ENCODE measurements at places on chromosomes 2 and 18. TPM values are rescaled to one million over a fixed set of nuclear protein-coding genes. Genes with fewer than 3 reads are reported as not detected.
A peak's percentile ranks its signal among the peaks of the same experiment; 100 is the strongest.

DNA sequence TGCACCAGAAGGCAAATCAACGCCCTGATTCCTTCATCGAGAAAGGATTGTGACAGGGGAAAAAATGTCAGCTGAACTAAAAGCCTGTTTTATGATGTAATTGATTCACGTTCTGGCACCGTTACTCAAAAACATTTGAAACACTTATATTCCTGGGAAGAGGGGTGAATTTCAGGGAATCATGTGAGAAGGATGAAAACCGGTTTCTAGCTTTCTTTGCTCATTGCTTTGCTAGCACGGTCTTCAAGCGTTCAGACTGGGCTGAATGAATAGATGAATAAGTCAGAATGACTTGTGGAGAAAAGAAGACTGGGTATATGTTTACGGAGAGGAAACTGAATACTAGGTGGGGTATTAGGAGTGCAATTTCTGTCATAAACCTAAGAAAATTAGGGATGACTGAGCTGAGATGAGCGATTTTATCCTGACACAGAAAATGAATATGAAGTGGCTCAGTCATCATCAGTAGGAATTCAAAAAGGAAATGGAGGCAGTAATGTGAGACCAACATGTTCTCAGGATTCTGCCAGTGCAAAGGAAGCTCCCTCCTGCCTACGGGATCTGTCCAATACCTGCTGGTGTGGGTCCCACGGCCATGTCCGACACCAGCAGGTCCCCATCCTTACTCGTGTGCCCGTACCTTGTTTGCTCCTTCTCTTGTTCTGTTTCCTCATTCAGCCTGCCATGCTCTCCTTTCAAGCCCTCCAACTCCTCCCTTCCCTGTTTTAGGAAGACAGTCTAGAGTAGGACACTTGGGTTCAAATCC, 124.7 kb upstream of the ARL5A start:
- no peak for DNase-seq

GRCh38 chr2:12715258-12716031, 1.3 kb upstream of the TRIB2 start:
- DNase-seq = no peak

DNA sequence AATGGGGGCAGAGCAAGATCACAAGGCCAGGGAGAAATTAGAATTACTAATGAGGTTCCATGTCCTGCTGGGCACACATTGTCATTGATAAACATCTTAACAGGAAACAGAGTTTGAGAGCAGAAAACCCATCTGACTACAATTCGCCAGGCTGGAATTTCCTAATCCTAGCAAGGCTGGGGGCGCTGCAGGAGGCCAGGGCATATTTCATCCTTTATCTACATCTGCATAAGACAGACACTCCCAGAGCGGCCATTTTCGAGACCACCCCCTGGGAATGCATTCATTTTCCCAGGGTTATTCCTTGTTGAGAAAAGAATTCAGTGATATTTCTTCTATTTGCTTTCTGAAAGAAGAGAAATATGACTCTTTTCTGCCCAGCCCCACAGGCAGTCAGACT, 152.7 kb downstream of the SUCLG1 start:
- no peak for DNase-seq

DNA sequence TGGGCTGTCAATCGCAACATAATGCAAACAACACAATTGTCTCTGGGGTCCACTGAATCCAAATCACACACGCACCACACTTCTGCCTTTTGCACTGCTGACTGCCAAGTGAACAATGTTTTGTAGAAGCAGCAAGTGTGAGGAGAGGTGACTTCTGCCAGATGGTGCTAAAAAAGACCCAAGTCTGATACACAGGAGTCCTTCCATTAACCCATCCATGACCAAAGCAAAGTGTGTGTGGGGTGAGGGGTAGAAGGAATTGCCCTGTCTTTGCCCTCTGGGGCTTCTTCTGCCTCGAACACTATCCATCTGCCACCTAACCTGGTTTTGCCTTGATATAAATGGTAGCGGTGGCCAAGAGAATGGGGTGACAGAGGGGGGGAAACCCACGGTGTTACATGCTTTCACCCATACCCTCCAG, 50.0 kb downstream of the C2orf42 start:
- no peak for DNase-seq

DNA sequence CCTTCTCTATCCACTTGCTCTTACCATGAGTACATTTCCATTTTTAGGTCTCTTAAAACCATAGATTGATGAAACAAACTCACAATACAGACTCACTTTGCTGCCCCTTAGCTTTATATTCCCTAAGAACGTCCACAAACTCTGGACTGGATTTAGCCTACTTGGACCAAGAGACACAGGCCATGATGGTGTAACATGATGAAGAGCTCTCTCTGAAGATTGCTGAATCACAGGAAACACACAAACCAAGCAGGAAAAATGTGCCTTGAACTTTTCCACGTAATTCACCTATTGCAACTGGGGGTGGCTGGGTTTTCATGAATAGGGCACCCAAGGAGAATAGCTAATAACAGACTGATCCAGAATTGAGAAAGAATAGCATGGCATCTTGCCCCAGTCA, 201.7 kb upstream of the RBBP8 start:
- DNase-seq = no peak

- no peak for DNase-seq
Measured at GRCh38 chr2:30514134-30514847, 67.2 kb downstream of the LCLAT1 start.

GRCh38 chr18:61982475-61982874, 89.7 kb upstream of the RNF152 start:
- no peak for DNase-seq

DNA sequence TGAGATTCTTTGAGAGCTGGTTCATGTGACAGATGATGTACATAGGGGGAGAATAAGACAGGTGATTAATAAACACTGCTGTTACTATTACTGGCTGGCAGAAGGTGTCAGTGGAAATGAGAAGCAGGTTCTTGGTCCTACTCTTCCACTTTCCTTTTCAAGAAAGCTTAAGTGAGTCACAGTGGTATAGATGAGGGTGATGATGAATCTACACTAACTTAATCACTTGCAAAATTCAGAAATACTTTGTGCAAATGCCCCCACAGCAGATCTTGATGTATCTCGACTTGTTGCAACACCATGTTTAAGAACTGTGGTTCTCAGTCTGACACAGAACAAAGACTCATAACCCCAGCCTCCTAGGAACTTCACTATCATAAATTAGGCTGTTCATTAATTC, 35.9 kb upstream of the MGAT5 start:
- no peak for DNase-seq

GRCh38 chr2:163475815-163476214, 260.0 kb downstream of the FIGN start:
- no peak for DNase-seq

- peak; percentile 46 for DNase-seq
Measured at GRCh38 chr2:186868344-186868743, 19.4 kb upstream of the ZSWIM2 start.

DNA sequence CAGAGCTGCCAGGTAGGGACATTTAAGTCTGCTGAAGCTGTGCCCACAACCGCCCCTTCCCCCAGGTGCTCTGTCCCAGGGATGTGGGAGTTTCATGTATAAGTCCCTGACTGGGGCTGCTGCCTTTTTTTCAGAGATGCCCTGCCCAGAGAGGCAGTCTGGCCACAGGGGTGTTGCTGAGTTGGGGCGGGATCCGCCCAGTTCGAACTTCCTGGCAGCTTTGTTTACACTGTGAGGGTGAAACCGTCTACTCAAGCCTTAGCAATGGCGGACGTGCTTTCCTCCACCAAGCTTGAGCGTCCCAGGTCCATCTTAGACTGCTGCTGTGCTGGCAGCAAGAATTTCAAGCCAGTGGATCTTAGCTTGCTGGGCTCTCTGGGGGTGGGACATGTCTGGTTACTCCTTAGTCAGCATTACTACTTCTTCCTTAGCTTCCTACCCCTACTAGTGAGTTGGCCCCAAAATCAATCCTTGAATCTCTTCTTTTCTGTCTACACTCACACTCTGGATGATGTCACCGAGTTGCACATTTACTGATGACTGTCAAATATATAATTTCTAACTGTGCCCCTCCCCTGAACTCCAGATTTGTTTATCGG, 31.8 kb upstream of the FSHR start:
- no peak for DNase-seq

DNA sequence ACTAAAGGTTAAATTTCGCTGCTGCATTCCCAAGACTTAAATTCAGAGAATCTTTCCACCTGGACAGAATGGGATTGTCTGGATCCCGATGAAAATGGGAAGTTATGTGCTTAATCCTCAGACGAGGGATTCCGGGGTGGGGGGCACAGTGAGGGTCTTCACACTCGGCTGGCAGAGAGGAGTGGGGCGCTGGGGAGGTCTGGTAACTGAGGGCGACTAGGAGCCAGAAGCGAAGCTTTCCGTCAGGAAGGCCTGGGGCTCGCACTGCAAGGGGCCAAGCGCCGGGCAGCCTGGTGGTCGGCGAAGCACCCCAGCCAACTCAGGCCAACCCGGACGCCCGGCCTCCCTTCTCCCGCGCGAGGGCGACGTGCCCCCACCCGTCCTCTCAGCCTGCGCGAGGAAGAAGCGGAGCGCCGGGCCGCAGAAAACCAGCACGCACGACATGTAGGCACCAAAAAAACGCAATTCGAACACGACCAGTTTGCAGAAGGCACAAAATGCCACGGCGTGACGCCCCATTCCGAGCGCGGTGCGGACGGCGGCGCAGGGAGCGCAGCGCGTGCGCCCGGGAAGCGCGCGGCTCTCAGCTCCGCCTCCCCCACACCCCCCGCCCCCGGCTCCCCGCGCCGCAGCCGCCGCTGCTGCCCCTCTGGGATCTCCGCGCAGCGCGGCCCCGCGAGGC, 188.1 kb downstream of the ZEB2 start:
- no peak for DNase-seq

DNA sequence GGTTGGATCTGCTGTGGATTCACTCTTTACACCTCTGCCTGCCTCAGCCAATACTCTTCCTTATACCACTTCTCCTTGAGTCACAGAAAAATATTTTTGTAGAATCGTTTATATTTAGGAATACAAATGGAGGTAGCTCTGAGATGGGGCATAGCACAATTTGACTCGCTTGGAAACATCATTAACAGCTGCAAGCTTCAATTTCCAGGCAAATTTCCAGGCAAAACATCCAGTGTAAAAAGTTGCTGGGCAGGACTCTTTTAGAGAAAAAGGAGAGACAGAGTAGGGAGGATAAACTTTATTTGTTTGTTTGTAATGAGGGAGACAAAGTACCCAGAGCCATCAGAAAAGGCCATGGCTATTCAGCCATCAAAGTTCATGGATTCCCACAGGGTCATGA, 74.4 kb upstream of the SOX11 start:
- DNase-seq = no peak

GRCh38 chr2:240377366-240377765, 58.1 kb upstream of the GPC1 start:
- DNase-seq = no peak

GRCh38 chr2:20939931-20940795, 103.7 kb downstream of the APOB start:
- DNase-seq = no peak

DNA sequence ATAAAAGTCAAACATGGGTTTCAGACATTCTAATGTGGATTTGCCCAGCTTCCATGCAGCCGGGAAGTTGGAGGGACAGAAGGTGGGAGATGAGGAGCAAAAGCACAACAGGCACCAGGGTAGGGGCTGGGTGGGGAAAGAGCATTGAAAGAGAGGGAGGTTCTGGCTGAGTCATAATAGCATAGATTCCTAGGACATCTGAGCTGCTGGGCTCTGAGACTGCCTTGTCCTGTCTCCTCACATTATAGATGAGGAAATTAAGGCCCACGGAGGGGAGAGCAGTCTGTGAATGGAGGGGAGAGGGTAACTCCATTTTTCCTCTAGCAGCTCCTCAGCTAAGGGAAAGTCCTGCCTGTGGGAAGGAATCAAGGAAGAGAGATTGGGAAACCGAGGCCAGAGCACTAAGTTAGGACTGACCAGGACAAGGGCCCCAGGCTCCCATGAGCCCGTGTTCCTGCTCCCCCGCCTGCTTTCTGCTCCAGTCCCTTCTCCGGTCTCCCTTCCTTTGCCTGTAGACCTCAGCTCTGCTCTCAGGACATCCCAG, 26.2 kb downstream of the SH2D6 start:
- DNase-seq = no peak

- no peak for DNase-seq
Measured at GRCh38 chr2:96534701-96535181, 1.8 kb upstream of the ARID5A start.

DNA sequence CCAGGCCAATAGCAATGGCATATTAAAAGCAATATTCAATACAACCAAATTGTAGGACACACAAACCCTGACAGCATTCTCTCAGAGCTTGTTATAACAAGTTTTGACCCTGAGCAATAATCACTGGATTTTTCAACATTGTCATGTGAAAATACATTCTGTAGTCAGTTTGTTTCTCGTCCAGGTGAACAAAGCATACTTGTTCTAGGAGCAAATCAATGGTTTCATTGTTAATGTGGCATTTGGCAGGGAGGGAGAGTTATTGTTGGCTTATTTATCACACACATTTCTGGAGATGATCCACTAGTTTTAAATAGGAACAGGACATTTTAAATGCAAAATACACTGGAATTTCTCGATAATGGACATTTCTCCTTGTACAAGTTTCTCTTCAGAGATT, 69.9 kb upstream of the L3MBTL4 start:
- DNase-seq = no peak

- no peak for DNase-seq
Measured at GRCh38 chr2:233965032-233965603, 47.9 kb downstream of the TRPM8 start.

DNA sequence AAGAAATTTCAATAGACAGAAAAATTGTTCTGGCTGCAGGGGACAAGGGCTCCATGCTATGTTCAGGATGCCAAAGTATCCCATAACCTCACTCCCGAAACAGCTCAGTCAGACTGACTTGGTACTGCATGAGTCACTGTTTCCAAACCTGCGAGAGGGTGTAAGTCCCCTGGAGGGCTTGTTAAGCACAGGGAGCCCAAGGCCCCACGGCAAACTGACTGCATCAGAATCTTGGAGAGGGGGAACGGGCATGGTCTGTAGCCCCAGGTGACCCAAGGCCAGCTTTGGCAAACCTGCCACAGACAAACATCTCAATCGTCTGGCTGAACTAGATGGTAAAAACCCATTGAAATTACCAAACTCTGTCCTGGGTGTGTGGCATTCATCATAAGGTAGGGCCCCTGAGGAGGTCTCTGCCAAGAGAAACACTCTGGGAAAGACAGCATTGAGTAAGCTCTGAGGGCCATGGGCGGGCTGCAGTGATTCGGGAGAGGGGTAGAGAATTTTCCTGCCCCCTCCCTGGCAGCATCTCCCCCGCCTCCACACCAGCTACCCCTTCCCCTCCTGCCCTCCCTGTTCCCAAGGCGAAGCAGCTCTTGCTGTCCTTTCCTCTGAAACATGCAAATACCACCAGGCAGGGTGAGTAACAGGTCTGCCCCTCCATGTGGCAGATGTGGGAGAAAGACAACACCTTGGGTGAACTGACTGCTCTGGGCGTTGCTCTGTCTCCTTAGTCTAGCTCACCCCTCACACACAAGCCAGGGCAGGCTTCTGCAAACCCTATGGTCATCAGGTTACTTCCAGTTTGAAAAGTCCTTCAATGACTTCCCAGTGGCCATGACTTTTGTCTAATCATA, 274.7 kb upstream of the SIX2 start:
- no peak for DNase-seq

Gene LYPD1
- 66.5 TPM for total RNA-seq

Gene SCN2A
- total RNA-seq = not detected

Gene OTX1
- 0.33 TPM for total RNA-seq

Gene IL1RL1
- 144 TPM for total RNA-seq

Gene TFCP2L1
- not detected for total RNA-seq

Gene ABCG5
- total RNA-seq = not detected

Gene TMEM247
- total RNA-seq = not detected

Gene LHCGR
- total RNA-seq = not detected

Gene CXCR4
- 30.5 TPM for total RNA-seq

Gene UPP2
- total RNA-seq = not detected
